ENCODE measurements at places on chromosomes 11 and 22.
A peak's percentile ranks its signal among the peaks of the same experiment; 100 is the strongest.

- peak; percentile 33 for DNase-seq
Observed at GRCh38 chr11:123233280-123233974, 38.4 kb upstream of the CLMP start.

DNA sequence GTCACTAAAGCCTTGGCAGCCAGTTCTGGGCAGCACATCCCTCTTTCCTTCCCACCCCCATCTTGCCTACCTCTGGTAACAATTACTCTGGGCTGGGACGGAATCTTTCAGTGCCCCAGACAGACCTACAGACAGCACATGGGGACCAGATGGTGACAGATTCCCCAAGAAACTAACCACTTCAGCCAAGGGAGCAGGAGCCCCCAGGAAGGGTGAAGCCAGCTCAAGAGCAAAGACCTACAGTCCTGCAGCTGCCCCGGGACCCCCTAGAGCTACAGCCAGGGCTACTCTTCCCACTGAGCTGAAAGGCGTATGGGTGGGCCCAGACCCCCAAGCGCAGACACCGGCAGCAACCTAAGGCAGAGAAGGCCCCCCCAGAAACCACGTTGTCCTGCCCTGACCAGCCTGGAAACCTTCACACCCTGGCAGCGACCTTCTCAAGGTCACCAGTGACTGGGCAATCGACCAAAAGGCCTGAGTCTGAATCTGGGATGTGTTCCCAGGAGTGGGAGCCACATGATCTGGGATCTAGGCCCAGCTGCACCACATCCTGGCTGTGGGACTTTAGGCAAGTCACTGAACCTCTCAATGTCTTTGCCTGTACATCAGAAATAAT lies 65.8 kb downstream of the LRRC32 start:
- DNase-seq: no peak

- no peak for DNase-seq
Observed at GRCh38 chr22:46263216-46263590, at the start of gene PKDREJ. Gene PKDREJ (minus strand): TSS chr22:46263343. CDS start chr22:46263322, 21 bp downstream.

DNA sequence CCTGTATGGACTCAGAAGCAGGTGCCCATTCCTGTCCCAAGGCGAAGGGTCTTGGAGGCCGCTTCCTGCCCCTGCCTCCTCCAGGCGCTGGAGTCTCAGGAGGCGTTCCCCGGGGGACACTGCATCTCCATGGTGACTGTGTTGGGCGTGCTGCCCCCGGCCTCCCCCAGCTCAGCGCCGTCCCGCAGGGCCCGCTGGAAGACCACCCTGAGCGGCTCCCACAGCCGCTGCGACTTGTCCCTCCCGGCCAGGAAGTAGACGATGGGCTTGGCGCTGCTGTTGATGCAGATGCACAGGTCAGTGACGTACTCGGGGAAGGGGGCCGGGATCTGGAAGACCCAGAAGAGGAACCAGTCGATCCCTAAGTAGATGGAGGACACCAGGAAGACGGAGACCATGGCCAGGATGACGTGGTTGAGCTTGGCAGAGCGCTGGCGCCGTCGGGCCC lies 7.8 kb downstream of the MRGPRF start:
- no peak for DNase-seq

- DNase-seq: no peak
Observed at GRCh38 chr11:45945397-45945999, 23.0 kb downstream of the LARGE2 start.

DNA sequence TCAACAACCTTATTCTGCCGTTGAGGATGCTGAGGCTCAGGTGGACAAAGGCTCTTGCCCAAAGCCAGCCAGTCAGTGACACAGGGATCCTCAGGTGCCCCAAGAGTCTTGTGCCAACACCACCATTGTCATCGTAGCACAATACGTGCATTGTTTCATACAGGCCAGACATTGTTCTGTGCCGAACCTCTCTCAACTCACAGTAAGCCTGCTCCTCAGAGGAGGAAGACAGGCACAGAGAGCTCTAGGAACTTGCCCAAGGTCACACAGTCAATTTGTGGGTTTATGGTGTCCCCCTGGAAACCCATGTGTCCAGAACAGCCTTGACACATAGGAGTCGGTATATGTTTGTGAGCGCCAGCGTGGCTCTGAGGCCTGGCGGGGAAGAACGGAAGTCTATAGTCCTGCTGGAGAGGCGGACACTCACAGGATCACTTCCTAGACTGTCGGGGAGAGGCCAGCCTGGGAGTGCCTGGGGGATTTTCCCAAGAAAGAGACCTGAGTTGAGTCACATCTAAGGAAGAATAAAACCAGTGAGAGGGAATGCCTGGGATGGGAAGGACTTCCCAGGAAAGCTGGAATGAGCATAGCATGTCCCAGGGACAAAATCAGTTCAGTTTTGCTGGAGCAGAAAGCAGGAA lies 20.2 kb downstream of the LIF start:
- no peak for DNase-seq

- DNase-seq: no peak
Observed at GRCh38 chr11:113131036-113131775, 170.0 kb downstream of the NCAM1 start.

- DNase-seq: no peak
Observed at GRCh38 chr11:90722552-90723190, 499.8 kb upstream of the CHORDC1 start.

GRCh38 chr22:49300951-49301397 lies 526.7 kb downstream of the BRD1 start:
- DNase-seq: no peak

GRCh38 chr11:112023104-112023503 lies 2.1 kb upstream of the DLAT start:
- no peak for DNase-seq

DNA sequence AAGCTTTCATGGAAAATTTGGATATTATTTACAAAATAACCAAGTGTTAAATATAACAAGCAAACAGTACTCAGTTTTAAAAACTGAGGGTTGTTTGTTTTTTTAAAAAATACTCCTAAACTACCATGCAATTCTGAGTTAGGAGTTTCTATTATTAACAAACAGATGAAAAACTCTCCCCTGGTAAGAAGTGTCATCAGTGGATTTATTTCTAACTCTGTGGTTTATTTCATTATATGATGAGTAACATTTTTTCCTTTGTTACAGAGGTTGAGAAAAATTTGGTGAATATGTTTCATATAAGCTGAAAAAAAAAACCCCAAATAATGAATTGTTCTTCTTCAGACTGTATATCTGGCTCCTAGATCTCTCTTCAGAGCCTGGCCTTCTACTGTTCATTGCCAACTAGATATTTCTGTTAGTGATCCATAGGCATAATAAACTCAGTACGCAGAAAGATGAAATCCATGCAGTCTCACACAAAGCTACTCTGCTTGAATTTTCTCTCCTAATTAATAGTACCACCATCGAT lies 29.4 kb upstream of the PDE3B start:
- DNase-seq: no peak

GRCh38 chr22:28009272-28009827 lies 90.3 kb upstream of the PITPNB start:
- DNase-seq: peak; percentile 91

- DNase-seq: peak; percentile 61
Observed at GRCh38 chr22:31947296-31947695, 3.0 kb downstream of the YWHAH start.

DNA sequence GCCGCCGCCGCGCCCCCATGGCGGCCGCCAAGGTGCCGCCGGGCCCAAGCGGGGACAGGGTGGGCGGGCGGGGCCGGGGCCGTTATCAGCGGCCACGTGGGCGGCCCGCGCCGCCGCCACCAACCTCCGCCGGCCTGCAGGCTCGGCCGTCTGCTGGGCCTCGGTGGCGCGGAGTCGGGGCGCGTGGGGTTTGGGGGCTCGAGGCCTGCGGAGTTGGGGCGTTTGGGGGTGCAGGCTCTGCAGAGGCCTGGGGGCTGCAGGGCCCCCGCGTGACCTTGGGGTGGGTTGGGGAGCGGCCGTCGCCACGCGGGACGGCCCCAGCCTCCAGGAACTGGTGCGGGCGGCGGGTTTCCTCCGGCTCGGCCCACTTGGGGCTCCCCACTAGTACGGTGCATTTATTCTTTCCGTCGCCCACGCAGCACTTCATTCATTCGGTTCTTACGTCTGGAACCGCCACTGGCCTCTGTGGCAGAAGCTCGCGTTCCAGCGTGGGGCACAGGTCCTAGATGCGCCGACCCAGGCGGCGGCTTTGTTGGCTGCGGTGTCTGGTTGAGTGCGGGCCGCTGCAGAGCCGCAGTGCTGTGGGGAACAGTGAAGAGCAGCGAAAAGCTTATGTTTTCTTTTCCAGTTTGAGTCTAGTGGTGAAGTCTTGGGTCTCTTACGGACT lies 740 bp upstream of the TRMT2A start:
- DNase-seq: peak; percentile 79

DNA sequence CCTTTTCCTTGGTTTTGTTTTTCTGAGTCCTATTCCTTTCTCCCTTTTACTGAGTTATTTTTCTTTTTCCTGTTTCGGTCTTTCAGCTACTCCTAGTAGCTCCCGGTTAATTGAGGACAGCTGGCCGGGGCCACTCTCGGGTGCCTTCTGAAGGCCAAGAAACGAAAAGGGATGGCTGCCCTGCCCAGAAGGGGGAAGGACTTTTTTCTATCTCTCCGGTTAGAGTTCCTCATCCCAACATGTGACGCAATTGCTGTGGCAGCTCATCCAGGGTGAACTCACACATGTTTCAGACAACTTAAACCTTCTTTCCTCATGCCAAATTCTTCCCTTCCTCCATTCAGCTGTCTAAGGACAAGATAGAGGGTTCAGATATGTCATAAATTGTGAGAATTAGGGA lies 83.6 kb downstream of the PIWIL4 start:
- DNase-seq: no peak

- DNase-seq: no peak
Observed at GRCh38 chr22:37758694-37759093, 49.0 kb upstream of the GCAT start.

DNA sequence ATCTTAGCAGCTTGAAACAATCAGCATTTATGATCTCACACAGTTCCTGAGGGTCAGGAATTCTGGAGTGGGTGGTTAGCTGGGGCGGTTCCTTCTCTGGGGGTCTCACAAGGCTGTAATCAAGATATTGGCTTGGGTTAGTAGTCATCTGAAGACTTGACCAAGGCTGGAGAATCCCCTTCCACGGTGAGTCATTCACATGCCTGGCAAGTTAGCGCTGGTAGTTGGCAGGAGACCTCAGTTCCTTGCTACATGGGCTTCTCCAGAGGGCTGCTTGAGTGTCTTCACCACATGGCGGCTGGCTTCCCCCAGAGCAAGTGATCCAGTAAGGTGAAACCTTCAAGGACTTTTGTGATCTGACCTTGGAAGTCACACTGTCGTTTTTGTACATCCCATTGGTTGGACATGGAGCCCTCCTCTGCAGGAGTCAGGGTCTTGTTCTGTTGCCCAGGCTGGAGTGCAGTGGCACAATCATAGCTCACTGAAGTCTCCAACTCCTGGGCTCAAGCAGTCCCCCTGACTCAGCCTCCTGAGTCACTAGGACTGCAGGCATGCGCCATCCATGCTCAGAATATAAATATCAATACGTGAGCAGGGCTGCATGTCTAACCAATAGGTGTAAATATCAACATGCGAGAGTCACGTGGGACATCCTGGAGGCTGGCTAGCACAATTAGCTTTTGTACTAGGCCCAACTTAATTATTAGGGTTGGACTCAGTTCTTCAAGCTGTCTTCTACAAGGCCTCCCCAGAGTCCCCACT lies 7.2 kb upstream of the NIPSNAP1 start:
- no peak for DNase-seq

DNA sequence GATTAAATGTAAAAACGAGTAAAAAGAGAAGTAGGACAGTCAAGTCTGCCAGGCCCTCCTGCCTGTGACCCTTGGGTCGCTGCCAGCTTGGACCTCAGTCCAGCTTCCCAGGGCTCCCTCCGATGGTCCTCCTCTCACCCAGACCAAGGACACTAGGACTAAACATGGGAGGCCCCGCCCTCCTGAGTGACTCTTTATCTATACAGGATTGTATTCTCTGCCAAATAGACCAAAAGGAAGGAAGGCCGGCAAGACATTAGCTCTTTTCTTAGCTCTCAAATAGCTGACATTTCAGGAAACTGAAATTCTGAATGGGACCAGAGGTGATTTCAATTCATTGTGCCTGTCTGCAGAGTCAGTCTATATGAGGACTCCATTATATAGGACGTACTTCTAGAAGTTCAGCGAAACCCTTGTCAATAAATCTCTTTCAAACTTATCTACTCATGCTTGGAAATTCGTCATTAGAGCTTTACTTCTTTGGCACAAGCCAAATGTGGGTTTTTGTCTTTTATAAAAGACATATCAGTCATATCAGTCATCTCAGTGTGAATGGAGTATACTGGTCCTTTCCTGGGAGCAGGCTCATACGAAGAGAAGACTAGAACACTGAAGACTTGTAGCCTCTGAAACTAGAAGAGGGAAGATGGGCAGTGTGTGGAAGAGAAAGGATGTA lies 28.5 kb downstream of the ADORA2A start:
- DNase-seq: no peak

- DNase-seq: no peak
Observed at GRCh38 chr11:128616161-128616560, 28.8 kb upstream of the ETS1 start.

- DNase-seq: no peak
Observed at GRCh38 chr11:116702772-116703385, 69.9 kb downstream of the BUD13 start.

DNA sequence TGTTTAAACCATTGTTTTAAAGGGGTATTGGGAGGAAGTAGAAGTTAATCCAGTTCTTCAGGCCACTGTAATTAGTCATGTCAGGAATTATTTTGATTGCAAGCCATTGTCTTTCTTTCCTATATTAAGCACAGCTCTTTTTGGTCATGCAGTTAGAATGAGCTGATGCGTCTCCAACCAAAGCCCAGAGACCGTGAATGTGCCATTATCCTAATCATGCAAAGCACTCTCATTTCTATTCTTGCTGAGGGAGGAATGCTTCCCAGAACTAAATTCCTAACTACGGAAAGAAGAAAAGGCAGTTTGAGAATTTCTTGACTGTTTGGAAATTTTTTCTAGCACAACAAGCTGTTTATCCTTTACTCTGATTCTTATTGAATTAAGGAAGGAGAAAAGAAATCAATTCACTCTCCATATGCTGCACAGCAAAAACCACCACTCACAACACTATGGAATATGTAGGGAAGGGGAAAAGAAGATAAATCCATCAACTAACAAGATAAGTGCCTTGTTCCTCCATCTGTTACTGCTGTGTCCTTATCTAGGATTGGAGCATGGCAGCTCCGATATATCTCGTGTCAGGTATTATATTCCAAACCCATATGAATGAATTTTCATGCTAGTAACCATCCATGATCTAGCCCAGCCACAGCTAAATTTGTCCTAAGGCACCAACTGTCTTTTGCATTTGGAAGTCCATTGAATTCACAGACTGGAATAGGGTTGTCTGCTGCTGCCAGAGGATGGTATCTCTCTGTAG lies 70.8 kb downstream of the NTM start:
- DNase-seq: no peak
